ENCODE measurements at places on chromosomes 6 and 20.
A peak's percentile ranks its signal among the peaks of the same experiment; 100 is the strongest.

- DNase-seq = no peak
Observed at GRCh38 chr6:141598487-141598886, 534.2 kb upstream of the GJE1 start.

GRCh38 chr20:9395971-9396370, 118.4 kb upstream of the LAMP5 start:
- no peak for DNase-seq

- DNase-seq = no peak
Observed at GRCh38 chr6:35662999-35663398, 25.7 kb downstream of the FKBP5 start.

DNA sequence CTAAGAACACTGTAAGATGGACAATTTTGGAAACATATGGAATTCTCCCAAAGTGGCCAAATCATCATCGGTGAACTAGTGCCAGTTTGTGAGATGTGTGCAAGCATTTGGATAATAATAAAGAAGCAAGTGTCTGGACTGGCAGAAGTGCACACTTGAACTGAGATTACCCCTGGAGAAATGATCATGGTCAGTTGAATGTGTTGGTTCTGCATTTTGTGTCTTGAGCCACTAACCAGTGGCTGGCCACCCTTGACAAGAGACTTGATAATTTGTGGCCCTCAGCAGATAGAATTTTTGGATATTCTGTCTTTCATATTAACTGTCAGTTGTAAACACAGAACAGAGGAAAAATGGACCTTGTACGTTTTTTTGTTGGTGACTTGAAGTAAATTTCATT, 37.4 kb downstream of the CITED2 start:
- no peak for DNase-seq

DNA sequence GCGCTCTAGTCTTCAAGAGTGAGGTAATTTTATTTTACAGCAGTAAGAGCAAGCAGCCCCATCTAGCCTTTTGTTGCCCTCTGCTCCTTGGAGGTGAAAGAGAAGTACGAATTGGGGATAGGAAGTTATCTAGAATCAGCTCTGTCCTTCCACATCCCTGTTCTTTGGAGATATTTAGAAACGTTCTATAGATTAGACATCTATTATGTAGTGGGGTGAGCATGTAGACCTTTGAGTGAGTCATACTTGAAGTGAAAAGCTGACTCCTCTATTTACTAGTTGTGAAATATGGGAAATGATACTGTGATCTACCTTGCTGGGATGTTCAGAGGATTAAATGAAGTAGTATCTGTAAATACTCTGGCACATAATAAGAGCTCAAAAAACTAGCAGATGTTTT, 36.0 kb upstream of the SLC35D3 start:
- DNase-seq = no peak

- no peak for DNase-seq
Observed at GRCh38 chr20:51978070-51978501, 175.8 kb upstream of the SALL4 start.

DNA sequence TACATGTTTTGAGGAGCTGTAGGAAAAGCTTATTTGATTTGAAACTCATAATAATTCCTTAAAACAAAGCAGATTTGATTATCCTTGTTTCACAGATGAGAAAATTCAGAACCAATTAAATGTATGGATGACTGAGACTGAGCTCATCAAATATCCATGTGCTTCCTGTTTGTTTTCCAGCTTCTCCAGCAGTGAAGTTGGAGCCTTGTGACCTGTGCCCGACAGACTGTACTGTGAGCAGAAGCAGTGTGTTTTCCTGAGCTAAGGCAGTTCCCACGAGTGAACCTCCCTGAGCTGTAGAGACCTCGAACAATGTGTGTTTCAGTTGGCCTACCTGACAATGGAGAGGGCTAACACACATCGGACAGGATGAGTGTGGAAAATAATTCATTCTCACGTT, 599.5 kb upstream of the NRSN1 start:
- DNase-seq = no peak

DNA sequence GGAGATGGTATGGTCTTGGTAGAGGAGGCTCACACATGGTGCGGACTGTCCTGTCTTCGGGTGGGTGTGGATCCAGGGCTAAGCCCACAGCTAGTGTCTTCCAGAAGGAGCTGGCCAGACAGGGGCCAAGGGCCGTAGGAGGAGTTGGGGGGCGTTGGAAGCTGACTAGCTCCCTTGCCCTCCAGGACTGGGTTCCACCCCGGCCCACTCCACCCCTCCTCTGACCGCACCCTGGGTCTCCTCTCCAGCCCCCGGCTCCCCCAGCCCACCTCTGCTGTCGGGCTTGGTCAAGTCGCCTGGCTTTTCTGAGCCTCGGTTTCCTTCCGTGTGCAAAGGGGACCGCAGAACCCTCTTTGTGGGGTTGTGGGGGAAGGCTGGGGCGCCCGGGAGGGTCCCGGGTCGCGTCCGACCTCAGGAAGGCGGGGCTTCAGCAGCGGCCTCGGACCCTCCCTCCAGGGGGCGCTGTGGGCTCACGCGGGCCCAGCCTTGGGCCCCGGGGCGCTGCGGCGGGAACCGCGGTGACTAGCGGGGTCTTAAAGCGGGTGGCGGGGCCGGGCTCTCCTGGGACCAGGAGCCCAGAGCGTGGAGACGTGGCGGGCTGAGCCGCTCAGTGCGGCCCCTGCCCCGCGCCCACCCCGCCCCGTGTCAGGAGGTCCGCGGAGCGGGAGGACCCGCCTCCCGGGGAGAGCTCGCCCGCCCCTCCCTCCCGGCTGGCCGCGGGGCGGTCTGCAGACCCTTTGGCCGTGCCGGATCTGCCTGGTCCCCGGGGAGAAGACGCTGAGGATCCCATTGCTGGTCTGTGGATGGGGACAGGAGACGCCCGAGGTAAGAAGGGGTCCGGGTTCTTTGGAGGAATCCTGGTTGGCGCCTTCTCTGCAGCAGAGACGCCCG, 5.4 kb downstream of the NPBWR2 start:
- DNase-seq = peak; percentile 13

GRCh38 chr6:11702089-11702488, 76.5 kb downstream of the ADTRP start:
- no peak for DNase-seq

DNA sequence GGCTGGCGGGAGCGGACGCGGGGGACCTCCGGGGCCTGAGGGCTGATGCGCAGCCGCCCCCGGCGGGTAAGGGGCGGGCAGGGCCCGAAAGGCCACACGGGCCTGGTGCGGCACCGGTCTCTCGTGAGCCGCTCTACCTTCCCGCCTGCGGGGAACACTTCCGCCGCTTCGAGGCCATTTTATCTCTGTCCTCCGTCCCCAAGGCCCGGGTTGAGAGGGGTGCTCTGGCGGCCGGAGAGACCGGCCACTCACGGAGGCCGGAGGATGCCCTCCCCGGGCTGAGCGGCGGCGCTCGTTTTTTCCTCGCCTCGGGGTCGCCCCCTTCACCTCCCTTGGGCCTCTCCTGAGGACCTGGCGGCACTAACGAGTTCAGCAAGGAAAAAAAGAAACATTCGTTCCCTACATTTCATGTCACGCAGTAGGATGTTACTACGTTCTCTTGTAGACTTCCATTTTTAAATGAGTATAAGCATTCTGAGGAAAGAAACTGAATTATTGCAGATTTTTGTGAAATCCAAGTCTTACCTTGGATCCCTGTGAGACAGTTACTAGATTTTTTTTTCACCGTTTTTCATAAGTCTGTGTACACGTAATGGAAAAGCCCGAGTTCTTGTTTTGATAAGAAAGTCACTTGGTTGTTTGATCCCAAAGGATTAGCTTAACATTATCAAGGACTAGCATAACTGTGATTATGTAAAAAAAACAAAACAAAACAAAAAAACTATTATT, 575 bp downstream of the WTAP start:
- peak; percentile 74 for DNase-seq

GRCh38 chr20:48690888-48691287, 136.9 kb downstream of the PREX1 start:
- DNase-seq = no peak

GRCh38 chr6:68296126-68296525, 339.0 kb upstream of the ADGRB3 start:
- DNase-seq = no peak

- no peak for DNase-seq
Observed at GRCh38 chr20:22821796-22822195, 213.3 kb upstream of the SSTR4 start.

DNA sequence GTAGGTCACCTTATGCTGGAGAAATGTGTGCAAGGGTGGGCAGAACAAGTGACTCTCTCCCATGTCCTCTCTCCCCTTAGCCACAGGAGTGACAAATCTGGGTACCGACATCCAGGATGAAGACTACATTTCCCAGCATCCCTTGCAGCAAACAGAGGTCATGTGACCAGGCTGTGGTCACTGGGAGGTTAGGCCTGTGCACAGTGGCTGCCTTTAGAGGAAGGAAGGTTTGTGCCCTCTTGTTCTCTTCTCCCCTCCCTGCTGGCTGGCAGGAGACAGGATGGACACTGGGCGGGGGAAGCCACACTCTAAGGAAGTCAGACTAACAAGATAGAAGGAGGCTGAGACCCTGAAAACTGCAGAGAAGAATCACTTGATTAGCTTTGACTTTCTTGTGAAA, 360.2 kb downstream of the PREX1 start:
- DNase-seq = no peak

- no peak for DNase-seq
Observed at GRCh38 chr20:25087186-25087929, 5.4 kb upstream of the VSX1 start.

DNA sequence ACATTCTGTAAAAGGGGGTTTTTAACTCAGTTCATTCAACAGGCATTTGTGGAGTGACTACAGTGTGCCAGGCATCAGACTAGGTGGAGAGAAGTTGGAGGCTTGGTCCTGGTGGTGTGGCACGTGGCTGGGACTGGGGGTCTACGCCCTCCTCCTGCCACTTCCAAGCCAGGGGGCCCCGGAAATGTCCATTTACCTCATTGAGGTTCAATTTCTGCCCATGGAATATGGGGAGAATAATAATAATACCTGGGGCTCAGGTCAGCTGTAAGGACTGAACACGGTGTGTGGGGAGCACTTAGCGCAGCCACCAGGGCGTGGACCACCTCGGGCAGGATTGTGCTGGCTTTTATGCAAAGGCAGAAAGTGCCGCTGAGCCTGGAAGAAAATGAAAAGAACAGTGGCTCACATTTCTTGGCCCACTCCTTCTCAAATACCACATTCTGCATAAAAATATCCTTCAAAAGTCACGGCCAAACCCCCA, 229.4 kb downstream of the ANKRD60 start:
- DNase-seq = no peak

DNA sequence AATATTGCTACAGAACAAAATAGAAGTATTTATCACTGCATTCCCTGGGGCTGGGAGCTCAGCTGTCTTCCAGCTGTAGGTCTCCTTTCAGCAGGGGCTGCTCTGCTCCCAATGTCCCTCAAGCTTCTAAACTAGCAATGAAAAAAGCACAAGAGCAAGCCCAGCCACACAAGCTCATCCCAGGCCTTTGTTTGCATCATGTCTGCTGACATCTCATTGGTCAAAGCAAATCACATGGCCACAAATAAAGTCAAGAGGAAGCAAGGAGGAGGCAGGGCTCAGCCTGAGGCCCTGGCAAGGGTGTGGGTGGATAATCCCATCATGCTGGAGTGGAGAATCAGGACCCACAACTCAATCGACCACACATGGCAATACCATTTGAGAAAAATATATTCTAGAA, 2.2 kb upstream of the BFSP1 start:
- DNase-seq = peak; percentile 55

GRCh38 chr6:80610846-80611245, 504.4 kb downstream of the BCKDHB start:
- DNase-seq = no peak

DNA sequence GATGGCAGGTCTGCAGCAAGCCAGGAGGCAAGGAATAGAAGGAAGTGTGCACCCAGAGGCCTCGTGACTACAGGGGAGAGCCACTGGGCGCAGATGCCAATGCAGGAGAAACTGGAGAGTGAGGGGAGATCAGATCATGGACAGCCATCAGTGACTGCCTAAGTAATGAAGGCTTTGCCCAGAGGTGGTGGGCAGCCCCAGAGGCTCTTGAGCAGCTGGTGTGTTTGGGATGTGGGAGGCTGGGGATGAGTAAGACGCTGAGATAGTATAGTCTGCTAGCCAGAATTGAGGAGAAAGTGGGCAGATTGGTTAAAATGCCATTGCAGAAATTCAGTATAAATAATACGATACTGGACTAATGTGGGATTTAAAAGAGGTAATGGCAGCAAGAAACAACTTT, 111.9 kb downstream of the MAP3K4 start:
- no peak for DNase-seq

- DNase-seq = no peak
Observed at GRCh38 chr6:130411481-130411880, 45.7 kb downstream of the TMEM200A start.

GRCh38 chr20:19354950-19355349, 142.5 kb downstream of the SLC24A3 start:
- no peak for DNase-seq

DNA sequence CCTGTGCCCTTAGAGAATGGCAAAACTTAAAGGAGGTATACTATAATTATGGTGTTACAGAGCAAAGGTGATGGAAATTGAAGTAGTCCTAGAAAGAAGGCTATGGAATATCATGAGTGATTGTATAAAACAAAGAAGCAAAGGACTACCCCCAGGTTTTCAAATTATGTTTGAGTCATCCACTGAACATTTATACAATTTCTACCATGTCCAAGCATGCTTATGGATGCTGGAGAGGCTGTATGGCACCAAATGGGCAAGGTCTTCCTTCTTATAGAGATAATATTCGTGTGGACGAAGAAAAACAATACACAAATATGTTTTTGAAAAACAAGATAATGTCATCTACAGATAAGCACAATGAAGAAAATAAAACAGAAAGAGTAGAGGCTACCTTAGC, 177.5 kb downstream of the KHDC1L start:
- no peak for DNase-seq

GRCh38 chr6:423055-423798, 31.7 kb downstream of the IRF4 start:
- no peak for DNase-seq

- no peak for DNase-seq
Observed at GRCh38 chr20:20691477-20692235, 20.8 kb downstream of the RALGAPA2 start.

GRCh38 chr6:68633972-68634725, 933 bp upstream of the ADGRB3 start:
- DNase-seq = no peak

- no peak for DNase-seq
Observed at GRCh38 chr6:15653581-15653980, 9.2 kb downstream of the DTNBP1 start.

DNA sequence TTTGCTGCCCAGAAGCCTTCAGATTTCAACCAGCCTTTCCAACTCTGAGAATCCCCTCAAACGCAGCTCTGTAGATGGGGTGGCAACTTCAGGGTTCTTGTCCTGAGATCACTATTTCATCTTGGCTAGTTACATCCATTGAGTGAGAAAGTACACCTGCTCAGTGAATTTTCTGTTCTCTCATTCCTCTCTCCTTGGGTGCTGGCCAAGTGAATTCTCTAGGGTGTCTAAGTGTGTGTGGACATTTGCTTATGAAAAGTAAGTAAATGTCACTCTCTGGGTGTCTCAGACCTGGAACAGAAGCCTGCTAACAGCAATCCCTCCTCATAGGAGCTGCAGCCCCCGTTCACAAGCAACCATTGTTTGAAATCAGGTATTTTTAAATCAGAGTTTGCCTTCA, 3.8 kb downstream of the RIN2 start:
- DNase-seq = no peak

Measured in midbrain (tissue), 1 donor.